Hindlimb muscle (tissue), 1 donor: ENCODE measurements at places on chromosomes 1 and 21. TPM values are rescaled to one million over a fixed set of nuclear protein-coding genes. Genes with fewer than 3 reads are reported as not detected.
A peak's percentile ranks its signal among the peaks of the same experiment; 100 is the strongest.

Gene AK5
- polyA plus RNA-seq, result 6.6 TPM

Gene DLGAP3
- polyA plus RNA-seq, result 0.45 TPM

Gene CADM3
- 0.92 TPM for polyA plus RNA-seq

Gene ALPL
- 3.1 TPM for polyA plus RNA-seq

Gene DIO1
- polyA plus RNA-seq, result not detected

Gene CRNN
- not detected for polyA plus RNA-seq

Gene PLA2G4A
- 2.2 TPM for polyA plus RNA-seq

Gene DFFA
- polyA plus RNA-seq, result 20.8 TPM

Gene CNTN2
- 0.72 TPM for polyA plus RNA-seq

Gene ESPN
- 1.5 TPM for polyA plus RNA-seq

Gene MTARC2
- polyA plus RNA-seq, result 17.4 TPM

GRCh38 chr1:43980255-43981134 lies 1.5 kb downstream of the B4GALT2 start:
- DNase-seq, result no peak

DNA sequence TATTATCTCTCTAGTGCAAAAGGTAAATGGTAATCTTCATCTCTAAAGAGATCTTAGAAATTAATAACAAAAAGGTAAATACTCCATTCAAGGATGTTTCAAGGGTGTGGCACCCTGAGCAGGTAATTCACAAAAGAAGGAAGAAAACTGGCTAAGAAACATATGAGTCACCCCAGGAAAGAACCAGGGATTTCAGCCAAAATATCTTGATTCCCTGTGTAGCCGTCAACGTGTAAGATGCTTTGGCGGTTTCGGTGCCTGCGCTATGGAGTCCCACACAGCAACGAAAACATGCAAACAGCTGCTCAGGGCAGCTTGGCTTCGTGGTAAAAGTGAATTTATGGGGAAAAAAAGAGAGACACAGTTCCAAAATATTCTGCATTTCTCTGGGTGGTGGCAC lies 3.7 kb downstream of the ITGB2 start:
- no peak for DNase-seq

DNA sequence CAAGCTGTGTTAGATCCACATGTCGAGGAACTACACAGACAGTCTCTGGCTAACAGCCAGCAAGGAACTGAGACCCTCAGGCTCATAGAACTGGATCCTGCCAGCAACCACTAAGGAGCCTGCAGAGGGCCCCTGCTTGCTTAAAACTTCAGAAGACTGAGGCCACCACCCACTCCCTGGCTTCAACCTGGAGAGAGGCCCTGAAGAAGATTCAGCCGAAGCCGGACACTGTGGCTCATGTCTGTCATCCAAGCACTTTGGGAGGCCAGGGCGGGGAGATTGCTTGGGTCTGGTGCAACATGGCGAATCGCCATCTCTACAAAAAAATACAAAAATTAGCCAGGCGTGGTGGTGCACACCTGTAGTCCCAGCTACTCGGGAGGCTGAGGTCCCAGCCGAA lies 92.6 kb upstream of the TMPRSS2 start:
- DNase-seq, result no peak

- no peak for DNase-seq
Measured at GRCh38 chr1:234645964-234646363, 36.0 kb upstream of the IRF2BP2 start.

DNA sequence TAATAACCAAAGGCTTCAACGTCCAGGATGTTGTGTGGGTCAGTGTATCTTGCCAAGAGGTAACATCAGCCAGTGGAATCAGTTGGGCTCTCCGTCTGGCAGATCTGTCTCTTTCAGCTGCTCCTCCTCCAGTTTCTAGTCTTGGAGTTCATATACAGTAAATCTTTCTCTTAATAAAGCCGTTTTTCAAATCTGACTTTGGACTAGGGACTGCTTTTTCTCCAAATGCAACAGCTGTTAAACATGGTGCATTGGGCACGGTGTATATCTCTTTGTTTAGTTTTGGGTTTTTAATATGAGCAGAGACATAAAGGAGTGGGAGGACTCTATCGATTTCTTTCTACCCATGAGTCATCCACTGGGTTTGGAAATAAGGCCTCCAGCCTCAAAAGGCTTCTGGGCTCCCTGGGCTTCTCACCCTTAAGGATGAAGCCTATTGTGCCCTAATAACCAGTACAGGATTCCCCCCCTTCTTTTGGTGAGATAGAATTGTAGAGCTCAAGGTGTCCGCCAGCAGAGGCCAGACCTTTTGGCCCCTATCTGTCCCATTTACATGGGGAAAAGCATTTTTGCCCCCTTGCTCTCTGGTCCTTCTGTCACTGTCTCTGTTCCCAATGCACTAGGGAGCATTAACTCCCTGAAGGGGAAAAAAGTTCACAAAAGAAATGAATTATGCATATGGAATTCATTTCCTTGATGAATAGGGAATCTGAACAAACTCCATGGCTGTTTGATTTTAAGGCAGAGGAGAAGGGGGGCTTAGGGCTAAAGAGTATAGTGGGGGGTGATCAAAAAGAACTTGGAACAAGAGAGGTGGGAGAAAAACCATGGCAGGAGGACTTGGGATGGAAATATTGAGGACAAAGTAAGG lies 86.0 kb downstream of the PBX1 start:
- peak; percentile 59 for DNase-seq

DNA sequence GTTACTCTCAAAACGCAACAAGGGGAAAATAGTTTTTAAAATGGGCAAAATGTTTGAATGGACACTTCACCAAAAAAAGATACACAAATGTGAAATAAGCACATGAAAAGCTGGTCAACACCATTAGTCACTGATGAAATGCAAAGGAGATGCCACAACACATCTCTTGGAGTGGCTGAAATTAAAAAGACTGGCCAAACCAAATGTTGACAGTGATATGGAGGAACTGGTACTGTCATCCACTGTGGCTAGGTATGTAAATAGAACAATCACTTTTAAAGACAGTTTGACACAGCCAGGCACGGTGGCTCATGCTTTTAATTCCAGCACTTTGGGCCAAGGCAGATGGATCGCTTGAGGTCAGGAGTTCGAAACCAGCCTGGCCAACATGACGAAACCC lies 91.1 kb downstream of the POFUT2 start:
- DNase-seq, result no peak

DNA sequence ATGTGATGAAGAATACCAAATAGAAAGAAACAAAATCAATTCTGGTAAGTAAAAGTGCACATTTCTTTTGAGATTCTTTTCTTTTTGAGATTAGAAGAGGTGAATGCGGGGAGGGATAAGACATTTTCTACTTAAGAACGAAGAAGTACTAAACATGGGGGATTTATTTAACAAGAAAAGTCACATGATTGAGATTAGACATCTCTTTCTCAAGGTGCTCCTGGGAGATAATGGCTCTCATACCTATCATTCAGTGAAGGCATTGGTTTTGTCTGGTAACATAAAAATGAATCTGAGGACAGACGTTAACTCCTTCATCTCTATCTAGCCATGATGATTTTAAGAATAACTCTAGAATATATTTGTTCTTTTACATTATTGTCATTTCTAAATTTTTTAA lies 147.9 kb upstream of the SAMSN1 start:
- DNase-seq, result no peak

GRCh38 chr1:65762081-65762862 lies 30.4 kb upstream of the PDE4B start:
- DNase-seq, result no peak

GRCh38 chr21:37862536-37862935 lies 53.7 kb downstream of the KCNJ6 start:
- no peak for DNase-seq

DNA sequence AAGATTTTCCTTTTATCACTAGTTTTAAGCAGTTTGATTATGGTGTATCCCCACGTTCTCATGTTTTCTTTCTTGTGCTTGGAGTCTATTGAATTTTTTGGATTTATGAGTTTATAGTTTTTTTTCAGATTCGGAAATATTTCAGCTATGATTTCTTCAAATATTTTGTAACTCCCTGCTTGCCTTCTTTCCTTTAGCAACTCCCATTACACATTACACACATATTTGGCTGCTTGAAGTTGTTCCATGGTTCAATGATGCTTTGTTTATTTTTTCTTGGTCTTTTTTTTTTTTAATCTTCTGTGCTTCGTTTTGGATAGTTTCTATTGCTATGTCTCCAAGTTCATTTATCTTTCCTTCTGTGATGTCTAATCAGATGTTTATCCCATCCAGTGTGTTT lies 48.5 kb upstream of the WARS2 start:
- no peak for DNase-seq

GRCh38 chr1:2339206-2340085 lies 51.9 kb downstream of the MORN1 start:
- DNase-seq, result no peak

- no peak for DNase-seq
Measured at GRCh38 chr1:244964112-244964971, 100.0 kb upstream of the HNRNPU start.

GRCh38 chr1:3412376-3412775 lies 42.1 kb upstream of the ARHGEF16 start:
- DNase-seq, result no peak

DNA sequence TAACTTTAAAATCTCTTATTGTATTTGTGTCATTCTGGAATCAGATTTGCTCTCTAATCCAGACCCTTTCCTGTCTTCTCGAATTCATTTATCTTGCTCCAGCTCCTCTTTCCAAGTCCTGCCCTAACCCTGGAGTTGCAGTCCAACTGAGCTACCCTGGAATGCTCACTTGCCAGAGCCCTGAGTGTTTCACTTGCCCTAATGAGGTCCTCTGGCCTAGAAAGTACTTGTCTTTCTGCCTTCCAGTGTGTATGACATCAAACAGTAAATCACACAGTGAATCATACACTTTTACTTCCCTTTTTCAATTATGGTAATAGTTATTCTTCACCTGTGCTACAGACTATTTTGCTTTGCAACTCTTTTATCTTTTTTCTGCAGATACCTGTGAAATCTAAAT lies 96.9 kb downstream of the NEK7 start:
- no peak for DNase-seq

GRCh38 chr1:208682664-208683013 lies 438.5 kb upstream of the PLXNA2 start:
- DNase-seq, result no peak

GRCh38 chr1:15501208-15502032 lies 22.6 kb downstream of the CASP9 start:
- DNase-seq, result no peak

DNA sequence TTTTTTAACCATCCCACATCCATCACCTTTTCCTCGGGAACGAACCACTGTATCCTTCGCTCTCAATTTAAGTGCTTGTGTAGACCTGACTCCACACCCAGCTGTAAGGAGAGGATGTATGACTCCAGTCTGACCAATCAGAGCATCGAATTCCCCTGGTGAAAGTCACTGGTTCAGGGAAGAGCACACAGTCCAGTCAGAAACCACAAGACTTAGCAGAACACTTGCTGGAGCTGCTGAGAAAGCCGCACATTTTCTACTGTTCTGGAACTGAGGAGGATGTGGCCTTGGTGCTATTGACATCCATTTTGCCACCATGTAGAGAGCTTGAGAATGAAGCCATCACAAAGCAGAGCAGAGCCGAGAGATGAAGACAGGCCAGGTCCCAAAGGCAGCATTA lies 59.9 kb upstream of the CNN3 start:
- no peak for DNase-seq

- no peak for DNase-seq
Measured at GRCh38 chr1:207309745-207310273, 11.7 kb upstream of the CD55 start.

DNA sequence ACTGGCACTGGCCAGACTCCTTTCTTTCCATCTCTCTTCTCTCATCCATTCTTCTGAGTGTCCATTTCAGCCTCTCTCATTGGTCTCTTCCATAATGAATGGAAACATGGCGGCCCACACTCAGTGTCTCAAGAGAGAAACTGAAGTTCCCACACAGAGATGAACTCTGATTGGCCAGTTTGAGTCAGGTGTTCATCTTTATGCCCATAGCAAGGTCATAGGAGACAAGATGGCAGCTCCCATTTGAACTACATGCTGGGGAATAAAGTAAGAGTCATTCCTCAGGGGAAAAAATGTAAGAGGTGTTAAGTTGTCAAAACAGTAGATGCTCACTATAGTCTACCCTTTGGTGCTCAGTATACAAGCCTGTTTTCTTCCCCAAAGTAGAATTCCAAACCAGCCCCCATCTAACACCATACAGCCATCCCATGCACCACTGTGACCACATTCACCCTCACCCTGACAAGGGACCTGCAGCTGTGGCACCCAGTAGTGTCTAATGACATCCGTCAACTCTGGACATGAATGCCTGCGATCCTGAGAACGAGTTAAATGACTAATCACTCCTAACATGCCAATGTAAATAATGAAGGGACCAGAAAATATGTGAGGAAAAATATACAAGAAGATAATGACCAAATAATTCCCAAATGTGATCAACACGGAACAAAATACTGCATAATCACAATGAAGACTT lies 12.4 kb downstream of the CDA start:
- DNase-seq, result no peak

- DNase-seq, result peak; percentile 18
Measured at GRCh38 chr21:38669186-38669585, 136.5 kb upstream of the ETS2 start.
